ENCODE measurements at places on chromosomes 1 and 21.
A peak's percentile ranks its signal among the peaks of the same experiment; 100 is the strongest.

GRCh38 chr1:228964178-228965089 lies 229.2 kb downstream of the RHOU start:
- DNase-seq = no peak

DNA sequence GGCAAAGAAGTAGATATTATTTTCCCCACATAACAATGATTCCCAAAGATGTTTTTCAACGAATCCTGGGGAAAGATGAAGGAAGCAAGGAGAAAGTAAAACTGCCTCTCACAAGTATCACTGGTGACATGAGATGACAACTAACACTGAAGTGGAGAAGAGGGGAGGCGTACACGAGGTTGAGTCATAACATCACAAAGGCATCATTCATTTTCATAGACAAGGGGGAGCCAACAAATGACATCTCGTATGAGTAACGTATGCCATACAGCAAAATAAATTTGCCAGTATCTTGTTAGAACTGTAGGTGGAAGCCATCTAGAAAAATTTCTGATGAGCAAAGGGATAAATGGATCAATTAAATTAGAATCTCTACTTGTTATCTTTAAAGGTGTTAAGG lies 56.6 kb downstream of the ATP1B1 start:
- peak; percentile 21 for DNase-seq

DNA sequence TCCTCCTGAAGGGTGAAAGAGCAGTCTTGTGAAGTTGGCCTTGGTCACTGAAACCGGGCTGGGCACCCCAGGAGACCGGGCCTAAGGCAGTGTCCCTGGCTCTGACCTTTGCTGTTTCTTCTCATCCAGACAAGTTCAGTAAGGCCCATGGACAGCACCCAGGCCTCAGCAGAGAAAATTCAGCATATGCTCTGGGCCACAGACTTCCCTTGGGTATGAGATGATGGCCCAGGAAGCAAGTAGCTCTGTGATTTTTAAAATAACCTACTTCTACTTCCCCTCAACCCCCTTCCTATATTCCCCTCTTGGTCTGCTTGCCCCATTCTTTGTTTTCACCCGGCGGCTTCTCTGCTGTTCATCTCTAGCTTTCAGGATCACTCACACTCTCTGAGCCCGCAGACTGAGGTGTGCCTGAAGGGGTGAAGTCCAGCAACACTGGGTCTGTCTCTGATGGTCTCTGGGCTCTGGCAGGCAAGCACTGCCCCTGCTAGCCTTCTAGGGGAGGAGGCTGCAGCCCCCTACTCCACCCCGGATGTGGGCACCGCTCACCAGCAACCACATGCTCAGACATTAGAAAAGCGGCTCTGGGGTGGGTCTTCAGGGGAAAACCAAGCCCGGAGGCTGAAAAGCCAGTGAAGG lies 2.9 kb upstream of the GPR25 start:
- no peak for DNase-seq

GRCh38 chr1:63238721-63239120 lies 83.6 kb upstream of the FOXD3 start:
- DNase-seq = no peak

- no peak for DNase-seq
Measured at GRCh38 chr1:107264007-107264406, 123.2 kb downstream of the NTNG1 start.

- no peak for DNase-seq
Measured at GRCh38 chr1:9413877-9414213, 121.2 kb downstream of the SPSB1 start.

GRCh38 chr1:28865997-28866650 lies 48.2 kb upstream of the EPB41 start:
- DNase-seq = no peak

DNA sequence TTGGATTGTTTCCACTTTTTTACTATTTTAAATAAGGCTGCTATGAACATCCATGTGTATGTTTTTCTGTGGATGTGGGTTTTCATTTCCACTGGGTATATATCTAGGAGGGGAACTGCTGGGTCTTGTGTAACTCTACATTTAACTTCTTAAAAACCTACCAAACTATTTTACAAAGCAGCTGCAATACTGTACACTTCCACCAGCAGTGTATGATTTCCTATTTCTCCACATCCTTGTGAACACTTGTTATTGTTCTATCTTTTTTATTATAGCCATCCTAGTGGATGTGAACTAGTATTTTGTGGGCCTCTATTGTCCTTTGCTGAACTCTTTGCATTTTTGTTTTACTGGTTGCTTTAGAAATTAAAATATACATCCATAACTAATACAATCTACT lies 33.4 kb downstream of the DIPK1A start:
- no peak for DNase-seq

GRCh38 chr1:189960769-189961168 lies 516.9 kb downstream of the BRINP3 start:
- no peak for DNase-seq

DNA sequence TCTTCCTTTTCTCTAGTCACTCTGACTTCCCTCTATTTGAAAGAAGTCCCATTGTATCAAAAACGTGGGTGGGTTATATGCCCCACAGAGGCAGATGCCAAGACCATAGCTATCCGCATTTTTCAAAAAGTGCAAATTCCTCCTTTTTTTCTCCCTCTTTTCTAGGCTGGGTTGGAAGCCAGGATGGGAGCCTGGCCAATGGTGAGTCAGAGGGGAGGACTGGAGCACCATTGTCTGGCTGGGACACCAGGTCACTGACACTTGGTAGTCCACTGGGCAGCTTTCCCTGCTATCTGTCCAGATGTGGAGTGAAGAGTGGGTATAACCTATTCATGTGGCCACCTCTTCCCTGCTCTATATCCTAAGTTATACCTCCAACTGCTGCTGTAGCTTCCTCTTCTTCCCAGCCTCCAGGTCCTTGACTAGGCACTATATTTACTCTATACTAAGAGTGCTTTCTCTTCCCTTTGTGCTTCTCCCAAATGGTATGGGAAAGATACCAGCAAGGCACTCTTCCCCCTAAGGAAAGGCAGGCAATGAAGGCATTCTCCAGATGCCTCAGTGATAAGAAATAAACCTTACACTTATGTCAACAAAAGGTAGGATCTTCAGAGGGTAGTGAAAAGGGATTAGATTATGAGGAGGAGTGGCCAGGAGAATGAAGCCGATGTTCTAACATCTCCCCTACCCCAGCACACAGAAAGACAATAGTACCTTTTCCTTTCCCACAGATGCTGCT lies 12.9 kb downstream of the PI4KB start:
- no peak for DNase-seq

DNA sequence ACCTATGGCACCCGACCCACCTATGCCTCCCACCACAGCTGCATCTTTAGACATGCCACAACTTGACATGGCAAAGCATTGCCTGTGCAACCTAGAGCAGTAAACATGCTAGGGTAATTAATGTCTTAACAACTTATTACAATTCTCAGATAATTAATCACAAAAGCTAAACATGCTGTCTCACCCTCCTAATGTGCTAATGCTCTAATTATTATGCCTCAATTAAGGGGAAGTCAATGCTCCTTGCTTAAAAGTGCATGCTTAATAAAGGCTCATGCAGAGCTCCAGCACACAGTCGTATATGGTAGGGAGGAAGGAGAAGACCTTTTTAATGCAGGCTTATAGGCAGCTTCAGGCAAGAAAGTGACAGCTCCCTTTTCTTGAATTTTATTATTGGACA lies 396.0 kb downstream of the SEC16B start:
- DNase-seq = no peak

DNA sequence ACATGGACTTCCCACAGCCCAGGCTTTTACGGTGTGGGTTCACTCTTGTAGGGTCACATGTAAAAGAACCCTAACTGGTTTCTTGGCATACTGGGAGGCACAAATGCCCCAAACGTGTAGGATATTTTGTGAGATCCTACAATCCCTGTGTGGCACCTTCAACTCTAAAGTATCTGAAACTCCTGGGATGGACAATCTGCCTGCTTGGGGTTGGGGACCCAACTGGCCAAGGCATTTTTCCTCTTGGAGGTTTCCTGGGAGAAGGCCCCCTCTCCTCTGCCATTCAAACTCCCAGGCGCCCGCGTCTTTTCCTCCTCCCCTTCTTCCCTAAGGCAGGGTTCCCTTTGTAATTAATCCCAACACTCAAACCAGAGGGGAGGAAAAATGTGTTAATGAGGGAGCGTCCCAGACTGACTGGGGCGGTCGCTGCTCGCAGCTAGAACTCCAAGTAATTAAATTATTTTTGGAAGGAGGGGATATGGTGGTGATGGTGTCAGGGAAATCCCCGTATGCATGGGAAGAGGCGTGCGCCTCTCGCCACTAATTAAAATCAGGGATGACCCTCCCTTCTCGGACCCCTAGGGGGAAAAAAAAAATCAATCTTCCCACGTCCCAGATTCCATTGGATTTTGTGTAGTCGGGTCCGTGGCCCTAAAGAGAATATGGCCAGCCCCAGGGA lies 681 bp upstream of the VANGL2 start:
- no peak for DNase-seq

DNA sequence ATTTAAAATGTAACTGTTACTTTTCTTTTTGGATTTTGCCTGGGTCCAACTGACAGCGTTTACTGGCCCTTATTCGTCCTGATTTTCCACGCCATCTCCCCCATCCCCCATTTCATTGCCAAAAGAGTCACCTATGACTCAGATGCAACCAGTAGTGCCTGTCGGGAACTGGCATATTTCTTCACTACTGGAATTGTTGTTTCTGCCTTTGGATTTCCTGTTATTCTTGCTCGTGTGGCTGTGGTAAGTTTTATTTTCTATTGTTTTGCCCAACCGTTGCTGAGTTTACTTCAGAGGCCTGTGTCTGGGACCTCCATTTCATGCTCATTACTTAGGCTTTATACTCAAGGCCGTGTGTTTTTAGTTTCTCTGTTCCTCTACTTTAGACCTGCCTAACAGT lies 9.3 kb downstream of the LEPR start:
- DNase-seq = peak; percentile 32

GRCh38 chr1:31739346-31739745 lies 24.8 kb downstream of the ADGRB2 start:
- DNase-seq = peak; percentile 47

DNA sequence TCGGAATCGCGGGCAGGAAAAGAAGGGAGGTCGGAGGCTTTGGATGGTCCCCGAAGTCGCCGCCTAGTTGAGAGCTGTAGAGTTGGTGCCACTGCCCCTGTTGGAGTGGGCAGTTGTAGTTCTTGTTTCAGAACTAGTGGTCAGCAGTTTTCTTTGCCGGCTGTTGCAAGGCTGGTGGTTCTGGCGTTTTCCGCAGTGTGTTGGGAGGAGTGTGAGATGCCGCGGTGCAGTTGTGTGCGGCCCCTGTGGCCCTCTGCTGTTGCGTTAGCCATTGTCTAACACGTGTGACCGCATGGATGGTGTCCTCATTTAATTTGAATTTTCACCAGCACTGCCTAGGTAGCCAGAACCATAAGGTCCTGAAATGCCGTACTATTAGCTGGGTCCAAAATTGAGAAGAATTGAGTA lies 1.4 kb downstream of the ARF1 start:
- no peak for DNase-seq

- no peak for DNase-seq
Measured at GRCh38 chr1:61085983-61086644, 3.8 kb downstream of the NFIA start.

GRCh38 chr1:181184621-181185020 lies 96.1 kb downstream of the IER5 start:
- no peak for DNase-seq

- DNase-seq = no peak
Measured at GRCh38 chr1:116692879-116693278, 25.3 kb upstream of the IGSF3 start.

- DNase-seq = no peak
Measured at GRCh38 chr21:41066086-41066938, 101.6 kb upstream of the BACE2 start.

- DNase-seq = peak; percentile 61
Measured at GRCh38 chr1:180953291-180954004, 40.8 kb downstream of the KIAA1614 start.

- DNase-seq = no peak
Measured at GRCh38 chr21:38312822-38313221, 56.0 kb downstream of the KCNJ15 start.

DNA sequence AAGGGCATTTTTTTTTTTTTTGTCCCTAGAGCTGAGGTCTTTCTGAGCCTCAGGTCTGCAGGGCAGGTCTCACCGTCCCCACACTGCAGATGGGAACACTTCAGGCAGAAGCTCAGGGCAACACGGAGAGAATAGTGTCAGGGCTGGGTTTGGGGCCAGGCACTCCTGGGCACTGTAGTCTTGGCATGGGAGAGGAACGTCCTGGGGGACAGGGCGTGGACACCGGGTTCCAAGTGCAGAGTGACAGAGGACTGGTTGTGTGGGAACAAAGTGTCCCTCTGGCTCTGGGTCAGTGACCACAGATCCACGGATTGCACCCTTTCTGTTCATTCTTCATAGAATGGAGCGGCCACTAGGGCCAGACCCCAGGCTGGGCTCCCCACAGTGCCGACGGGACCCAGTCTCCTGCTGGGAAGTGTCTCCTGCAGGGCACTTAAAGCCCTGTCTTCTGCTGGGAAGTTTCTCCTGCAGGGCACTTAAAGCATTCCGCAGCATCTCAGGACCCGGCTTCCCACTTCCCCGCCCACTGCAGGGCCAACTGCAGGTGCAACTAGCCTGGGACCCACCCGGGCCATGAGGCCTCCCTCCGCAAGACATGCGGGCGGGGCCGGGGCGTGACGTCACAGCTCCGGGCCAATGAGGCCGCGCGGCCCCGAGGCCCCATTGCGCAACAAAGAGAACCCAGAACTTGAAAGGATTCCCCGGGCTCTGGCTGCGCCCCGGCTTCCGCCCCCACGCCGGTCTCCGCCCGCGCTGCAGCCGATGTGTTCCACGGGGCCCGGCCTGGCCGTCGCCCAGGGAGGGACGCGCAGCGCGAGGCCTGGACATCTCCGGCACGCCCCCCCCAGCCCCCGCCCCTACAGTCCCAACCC lies 1.2 kb downstream of the GPR153 start:
- peak; percentile 79 for DNase-seq

DNA sequence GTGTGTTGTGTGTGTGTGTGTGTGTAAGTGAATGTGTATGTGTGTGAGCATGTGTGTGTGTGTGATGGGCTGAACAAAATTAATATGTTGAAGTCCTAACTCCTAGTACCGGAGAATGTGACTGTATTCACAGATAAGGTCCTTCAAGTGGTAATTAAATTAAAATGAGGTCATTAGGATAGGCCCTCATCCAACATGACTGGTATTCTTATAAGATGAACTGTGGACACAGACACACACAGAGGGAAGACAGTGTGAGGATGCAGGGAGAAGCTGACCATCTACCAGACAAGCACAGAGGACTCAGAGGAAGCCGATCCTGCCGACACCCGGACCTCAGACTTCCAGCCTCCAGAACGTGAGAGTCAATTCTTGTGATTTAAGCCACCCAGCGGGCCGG lies 91.2 kb upstream of the PGBD5 start:
- no peak for DNase-seq

GRCh38 chr1:43270421-43271095 lies 775 bp downstream of the TMEM125 start:
- DNase-seq = peak; percentile 87
